ENCODE measurements at places on chromosomes 11 and 22.
A peak's percentile ranks its signal among the peaks of the same experiment; 100 is the strongest.

- DNase-seq = no peak
These were observed 21.2 kb downstream of the USP47 start for GRCh38 chr11:11862999-11863398.

GRCh38 chr22:39502109-39502788 lies at the start of gene MIEF1:
MIEF1 (plus strand) TSS chr22:39502290; CDS start chr22:39511295, 9,005 bp downstream.
- DNase-seq = peak; percentile 99

DNA sequence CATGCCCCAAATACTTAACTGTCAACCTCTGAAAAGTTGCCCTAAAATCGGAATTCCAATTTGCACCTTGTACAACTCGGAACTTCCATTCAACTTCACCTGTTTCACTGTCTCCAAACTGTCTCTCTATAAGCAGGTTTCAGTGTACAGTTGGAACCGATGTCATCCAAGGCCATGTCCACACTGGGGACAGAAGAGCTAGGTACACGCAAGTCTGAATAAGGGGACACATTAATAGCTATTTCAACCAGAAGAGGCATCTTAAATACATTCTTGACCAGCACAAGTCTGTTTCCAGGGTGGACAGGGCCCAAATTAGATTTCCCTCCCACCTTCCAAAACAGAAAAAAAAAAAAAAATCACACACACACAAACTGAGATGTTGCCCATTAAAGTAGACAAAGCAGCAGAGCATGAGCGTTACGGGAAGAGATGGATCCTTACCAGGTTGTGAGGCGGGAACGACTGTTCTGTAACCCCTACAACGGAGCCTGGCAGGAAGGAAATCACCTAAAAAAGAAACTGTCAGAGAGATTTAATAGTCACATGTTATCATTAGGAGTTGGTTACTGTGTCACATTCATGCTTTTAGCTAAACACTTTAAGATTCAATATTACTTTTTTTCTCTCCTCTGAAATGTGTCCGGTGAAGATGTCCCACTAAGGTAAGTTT lies 1.7 kb downstream of the CREBZF start:
- no peak for DNase-seq

DNA sequence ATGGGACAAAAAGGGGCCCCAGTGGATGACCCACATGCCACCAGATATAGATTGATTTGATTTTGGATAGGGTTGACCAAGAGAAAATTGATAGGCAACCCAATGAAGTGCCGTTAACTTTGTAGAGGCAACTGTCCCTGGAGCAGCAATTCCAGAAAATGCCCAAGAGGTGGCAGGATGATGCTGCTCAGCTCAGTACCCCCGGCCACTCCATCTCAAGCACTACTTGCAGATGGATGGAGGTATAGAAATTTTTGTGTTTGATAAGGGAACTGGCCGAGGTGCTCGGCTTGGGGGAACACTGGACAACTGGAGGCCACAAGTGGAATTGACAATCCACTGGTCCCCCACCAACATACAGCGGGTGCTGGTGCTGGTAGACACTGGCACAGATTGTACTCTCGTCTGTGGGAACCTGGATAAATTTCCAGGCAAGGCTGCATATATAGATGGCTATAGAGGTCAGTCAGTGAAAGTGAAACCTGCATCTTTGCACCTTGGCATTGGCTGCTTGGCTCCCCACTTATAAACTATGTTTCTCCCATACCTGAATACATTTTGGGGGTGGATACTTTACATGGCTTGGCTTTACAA lies 86.3 kb downstream of the CCDC83 start:
- DNase-seq = peak; percentile 77

DNA sequence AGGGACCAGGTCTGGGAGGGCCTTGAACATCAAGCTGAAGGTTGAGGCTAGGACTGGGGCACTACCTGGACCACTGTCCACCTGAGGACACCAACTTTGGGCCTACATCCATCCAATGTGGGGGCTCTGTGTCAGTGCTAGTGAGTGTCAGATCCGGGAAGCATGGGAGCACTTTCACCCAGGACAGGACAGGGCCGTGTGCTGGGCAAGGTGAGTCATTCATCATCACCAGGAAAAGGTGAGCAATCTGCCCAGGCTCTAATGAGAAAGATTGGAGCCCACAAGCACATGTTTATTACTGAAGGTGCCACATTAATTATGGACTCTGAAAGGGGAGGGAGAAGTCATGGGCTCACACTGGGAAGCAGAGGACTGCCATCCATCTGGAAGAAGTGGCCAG lies 39.7 kb upstream of the DRD2 start:
- DNase-seq = no peak

DNA sequence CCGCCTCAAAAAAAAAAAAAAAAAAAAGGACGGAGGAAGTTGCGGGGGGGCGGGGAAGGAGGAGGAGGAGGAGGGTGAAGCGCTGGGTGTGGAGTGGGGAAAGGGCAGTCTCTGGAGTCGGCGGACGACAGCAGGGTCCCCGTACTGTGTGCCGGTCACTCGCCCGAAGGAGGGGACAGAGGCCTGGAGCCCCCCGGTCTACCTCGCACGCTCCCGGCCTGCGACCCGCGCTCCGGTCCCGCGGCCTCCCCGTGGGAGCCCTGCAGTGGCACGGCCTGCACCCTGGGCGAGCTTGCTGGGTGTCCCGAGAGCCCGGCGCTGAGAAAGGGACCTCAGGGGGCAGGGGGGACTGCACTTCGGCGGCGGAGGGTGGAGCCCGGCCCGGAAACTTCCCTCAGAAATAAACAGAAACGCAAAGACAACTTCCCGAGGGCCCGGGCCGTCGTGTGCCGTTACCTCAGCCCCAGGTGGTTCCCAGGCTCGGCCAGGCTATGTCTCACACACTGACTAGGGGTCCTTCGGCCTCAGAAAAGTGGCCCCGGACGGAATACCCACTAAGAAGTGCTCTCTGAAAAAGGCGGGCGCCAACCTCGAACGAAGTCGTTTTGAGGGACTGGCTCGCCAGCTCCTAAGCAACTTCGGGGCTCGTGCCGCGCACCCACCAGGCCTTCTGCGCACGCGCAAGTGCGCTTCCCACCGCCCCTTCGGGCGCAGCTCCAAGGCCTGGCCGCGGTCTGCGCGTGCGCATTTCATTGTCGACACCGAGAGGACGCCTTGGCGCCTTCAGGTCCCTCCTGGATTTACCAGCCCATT lies at the start of gene MAJIN:
TSS of gene MAJIN (minus strand) at position 688 of the 813 bp plus-strand sequence. CDS start 12,703 bp downstream, outside the sequence.
- DNase-seq = peak; percentile 63

DNA sequence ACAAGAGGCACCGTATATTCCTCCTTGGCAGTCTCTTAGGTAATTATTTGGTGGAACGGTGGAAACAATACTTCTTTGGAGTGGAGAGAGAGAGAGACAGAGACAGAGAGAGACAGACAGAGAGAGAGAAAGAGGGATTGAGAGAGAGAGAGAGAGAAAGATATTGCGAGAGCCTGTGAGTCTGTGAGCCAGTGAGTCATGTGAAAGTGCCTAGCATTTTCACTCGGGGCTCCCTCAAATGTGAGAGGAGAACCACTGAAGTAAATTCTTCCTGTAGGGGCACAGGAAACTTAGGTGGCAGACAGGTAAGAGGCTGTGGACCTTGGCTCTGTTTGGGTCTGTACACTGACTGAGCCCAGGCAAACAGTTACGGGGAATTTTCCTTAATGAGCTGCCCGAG lies 31.6 kb upstream of the SNX19 start:
- no peak for DNase-seq

GRCh38 chr22:33002035-33002434 lies 56.1 kb downstream of the SYN3 start:
- DNase-seq = no peak

GRCh38 chr11:121721961-121722360 lies 269.2 kb upstream of the SORL1-AS1 start:
- peak; percentile 86 for DNase-seq

GRCh38 chr11:3156661-3157311 lies 8.3 kb downstream of the OSBPL5 start:
- no peak for DNase-seq
